NCI-H2029 (cell line): ENCODE measurements at places on chromosomes 7 and 10.

DNA sequence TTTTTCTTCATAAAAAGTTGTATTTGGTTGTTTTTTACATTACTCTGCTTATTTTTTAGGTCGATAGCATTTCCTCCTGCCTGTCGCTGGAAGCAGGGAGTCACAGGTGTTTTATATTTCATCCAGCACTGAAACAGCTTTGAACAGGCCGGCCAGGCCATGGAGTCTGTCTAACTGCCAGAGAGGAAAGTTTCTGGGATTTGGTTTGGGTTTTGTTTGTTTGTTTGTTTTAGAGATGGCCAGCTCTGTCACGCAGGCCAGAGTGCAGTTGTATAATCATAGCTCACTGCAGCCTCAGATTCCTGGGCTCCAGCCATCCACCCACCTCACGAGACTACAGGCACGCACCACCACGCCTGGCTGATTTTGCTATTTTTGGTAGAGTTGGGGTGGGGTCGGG, 23.4 kb downstream of the PROSER2 start:
- DNase-seq: no peak

DNA sequence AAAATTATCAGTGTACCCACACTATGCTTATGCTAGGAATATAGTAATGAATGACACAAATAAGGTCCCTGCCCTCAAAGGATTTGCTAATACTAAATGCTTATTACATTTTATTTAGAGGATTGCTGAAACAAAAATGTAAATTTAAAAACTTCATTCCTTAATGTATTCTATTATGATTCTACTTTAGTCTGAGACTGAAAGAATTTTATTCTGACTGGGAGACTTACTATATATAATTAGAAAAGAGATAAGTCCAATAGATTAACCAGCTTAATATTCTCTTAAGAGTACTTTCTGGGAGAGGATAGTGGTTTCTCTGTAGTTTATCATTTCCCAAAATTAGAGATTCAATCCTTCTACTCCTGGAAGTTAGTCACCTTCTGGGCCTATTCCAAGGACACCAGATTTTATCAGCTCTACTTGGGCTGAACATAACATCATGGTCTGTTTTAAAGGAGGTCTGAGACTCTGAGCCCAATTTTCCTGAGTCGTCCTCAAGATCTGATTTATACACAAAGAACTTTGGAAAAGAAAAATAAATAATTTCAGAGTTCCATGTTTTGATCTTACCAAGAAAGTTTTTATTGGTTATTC, 41.1 kb downstream of the ASZ1 start:
- DNase-seq: no peak

DNA sequence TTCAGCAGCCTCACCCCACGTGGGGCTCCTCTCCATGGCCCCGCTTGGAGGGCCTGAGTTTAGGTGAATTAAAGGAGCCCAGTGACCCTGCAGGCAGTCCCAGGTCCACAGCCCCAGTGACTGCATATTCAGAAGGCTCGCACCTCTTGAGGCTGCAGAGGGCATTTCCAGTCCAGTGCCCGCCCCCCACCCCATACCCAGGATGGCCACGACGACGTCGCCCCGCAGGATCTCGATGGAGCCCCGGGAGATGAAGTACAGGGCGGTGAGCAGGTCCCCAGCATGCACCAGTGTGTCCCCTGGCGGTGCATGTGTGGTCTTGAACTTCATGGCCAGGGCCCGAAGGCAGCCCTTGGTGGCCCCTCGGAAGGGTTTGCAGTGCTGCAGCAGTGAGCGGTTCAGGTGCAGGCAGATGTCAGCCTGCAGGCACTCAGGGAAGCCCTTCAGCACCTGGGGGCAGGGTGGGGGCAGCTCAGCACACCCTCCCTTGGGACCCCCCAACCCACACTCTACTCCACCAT, 28.1 kb downstream of the KCNH2 start:
- DNase-seq: no peak

DNA sequence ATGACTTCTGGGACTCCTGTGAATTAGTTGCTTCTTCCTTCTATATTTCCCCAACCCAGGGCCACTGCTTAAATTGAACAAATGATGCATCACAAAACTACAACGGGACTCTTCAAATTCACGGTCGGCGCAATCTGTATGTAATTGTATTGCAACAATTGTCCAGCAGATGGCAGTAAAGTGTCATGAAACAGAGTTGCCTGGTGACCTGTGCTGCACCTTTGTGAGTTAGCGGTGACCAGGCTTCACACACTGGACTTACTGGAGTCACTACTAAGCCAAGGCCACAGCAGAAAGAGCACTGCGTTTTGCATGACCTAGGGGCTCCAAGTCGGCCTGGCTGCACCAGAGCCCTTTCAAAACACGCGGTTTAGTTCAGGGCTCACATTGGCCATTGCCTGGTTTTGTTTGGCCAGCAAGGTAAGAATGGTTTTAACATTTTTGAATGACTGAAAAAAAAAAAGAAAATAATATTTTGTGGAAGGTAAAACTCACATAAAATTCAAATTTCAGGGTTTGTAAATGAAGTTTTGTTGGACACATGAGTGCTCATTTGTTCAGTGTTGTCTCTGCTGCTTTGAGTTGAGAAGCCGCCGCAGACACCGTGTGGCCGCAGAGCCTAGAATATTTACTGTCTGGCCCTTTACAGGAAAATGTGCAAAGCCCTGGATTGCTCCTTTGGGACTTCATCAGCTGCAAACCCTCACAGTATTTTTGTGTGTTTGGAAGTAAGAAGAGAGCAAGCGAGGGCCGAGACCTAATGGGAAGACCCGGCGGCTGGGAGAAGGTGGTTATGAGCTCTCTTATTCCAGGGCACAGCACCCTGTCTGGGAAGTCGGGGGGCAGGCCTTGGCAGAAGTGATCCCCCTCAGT, 23.2 kb upstream of the ZNF32 start:
- DNase-seq: no peak
